ENCODE measurements at places on chromosomes 11 and 22. TPM values are rescaled to one million over a fixed set of nuclear protein-coding genes. Genes with fewer than 3 reads are reported as not detected.

The KCNQ1 gene
- total RNA-seq = 0.10 TPM

The C11orf21 gene
- total RNA-seq = not detected

The IGSF9B gene
- total RNA-seq = 0.75 TPM

The KIF18A gene
- 0.94 TPM for total RNA-seq
